ENCODE measurements at places on chromosomes 16 and 17. TPM values are rescaled to one million over a fixed set of nuclear protein-coding genes. Genes with fewer than 3 reads are reported as not detected.

The SOST gene
- not detected for polyA plus RNA-seq

The ABCA5 gene
- polyA plus RNA-seq = 114 TPM

The NOMO2 gene
- polyA plus RNA-seq = 500 TPM

The FBF1 gene
- 0.71 TPM for polyA plus RNA-seq

The FMNL1 gene
- polyA plus RNA-seq = 2.4 TPM

The VTN gene
- polyA plus RNA-seq = not detected

The CHAD gene
- polyA plus RNA-seq = 2.1 TPM

The KRT32 gene
- not detected for polyA plus RNA-seq

The ATP2A3 gene
- 54.6 TPM for polyA plus RNA-seq

The MRPL38 gene
- 30.0 TPM for polyA plus RNA-seq
